Fibroblast of skin of left biceps (primary cell): ENCODE measurements at places on chromosomes 3 and 15.

GRCh38 chr3:37973246-37974054, 17.1 kb upstream of the VILL start:
- no peak for DNase-seq

- no peak for DNase-seq
These were observed 78.2 kb upstream of the BOC start for GRCh38 chr3:113133140-113133539.

DNA sequence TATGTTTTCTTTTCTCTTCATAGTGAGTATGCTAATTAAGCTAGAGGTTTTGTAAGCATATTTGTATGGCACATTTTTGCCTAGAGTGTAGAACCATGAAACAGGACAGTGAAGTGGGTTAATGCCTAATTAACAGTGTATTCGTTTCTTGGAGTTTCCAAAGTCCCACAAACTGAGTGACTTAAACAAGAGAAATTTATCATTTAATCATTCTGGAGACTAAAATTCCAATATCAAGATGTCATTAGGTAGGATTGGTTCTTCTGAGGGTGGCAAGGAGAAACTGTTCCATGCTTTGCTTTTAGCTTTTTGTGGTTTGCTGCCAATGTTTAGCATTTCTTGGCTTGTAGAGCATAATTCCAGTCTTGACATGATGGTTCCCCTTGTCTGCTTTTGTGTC, 734.2 kb downstream of the NAALADL2 start:
- no peak for DNase-seq

- DNase-seq, result no peak
These were observed 490.8 kb downstream of the IGSF11 start for GRCh38 chr3:118543832-118544231.

DNA sequence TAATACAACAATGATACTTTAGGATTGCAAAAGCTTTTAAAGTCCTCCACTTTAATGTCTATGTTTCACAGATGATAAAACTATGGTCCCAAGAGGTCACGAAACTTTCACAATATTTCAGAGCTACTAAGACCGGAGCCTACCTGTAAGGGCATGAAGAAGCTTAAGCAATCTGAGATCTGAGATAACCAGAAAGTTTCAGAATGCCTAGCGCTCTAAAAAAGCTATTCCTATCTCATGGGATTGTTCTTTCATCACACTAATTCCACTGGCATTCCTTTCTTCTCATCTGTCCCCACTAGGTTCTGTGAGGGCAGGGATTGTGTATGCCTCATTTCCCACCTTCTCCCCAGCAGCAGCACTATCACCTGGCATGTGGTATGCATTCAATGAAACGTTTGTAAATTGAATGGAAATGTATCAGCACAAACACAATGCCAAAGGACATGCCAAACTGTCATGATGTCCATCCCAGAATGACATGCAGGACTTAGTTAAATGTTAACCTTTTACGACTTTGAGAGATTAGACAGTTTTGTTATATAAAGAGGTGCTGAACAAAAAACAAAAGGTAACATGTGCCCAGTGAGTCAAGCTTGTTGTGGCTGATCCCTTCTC, 104.7 kb upstream of the NR2F2 start:
- DNase-seq, result no peak

DNA sequence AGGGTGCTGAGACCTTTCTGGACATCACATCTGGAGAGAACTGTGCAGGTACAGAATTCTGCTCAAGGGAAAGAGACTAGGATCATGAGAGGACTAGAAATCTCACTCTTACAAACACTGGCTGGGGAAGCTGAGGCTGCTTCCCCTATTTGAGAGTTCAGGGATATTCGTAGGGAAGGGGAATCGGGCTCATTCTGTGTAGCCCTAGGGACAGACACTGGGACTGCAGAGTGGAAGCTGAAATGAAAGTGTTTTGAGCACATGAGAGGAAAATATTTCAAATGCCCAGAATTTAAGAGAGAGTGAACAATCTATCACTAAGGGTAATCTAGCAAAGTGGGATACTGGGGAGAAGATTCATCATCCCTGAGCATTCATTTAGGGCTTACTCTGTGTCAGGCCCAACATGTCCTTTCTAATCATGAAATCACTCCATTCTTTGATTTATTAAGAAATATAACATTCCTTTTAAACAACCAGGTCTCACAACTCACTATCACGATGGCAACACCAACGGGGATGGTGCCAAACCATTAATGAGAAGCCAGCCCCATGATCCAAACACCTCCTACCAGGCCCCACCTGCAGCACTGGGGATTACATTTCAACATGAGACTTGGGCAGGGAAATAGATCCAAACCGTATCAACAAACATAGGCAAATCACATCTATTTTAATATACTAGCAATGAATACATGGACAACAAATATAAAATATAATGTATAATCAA, 63.0 kb downstream of the CPN2 start:
- no peak for DNase-seq

GRCh38 chr15:52481915-52482314, 46.8 kb downstream of the MYO5A start:
- DNase-seq, result peak; percentile 63

GRCh38 chr3:101252307-101252706, 68.1 kb downstream of the IMPG2 start:
- no peak for DNase-seq

DNA sequence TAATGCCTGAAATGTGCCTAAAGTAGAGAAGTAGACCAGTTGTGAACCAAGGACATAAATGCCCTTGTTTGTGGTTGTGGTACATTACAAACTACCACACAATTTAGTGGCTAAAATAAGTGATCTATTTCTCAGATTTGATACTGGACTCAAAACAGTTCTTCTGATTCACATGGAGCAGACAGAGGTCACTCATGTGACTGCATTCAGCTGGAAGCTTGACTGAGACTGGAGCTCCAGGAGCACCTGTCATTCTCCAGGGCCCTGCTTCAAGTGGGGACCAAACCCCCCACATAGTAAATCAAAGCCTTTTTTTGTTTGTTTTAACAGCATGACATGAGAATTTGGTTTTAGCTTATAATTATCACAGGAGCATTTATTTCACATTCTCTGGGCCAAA, 301.2 kb downstream of the OXSM start:
- no peak for DNase-seq

DNA sequence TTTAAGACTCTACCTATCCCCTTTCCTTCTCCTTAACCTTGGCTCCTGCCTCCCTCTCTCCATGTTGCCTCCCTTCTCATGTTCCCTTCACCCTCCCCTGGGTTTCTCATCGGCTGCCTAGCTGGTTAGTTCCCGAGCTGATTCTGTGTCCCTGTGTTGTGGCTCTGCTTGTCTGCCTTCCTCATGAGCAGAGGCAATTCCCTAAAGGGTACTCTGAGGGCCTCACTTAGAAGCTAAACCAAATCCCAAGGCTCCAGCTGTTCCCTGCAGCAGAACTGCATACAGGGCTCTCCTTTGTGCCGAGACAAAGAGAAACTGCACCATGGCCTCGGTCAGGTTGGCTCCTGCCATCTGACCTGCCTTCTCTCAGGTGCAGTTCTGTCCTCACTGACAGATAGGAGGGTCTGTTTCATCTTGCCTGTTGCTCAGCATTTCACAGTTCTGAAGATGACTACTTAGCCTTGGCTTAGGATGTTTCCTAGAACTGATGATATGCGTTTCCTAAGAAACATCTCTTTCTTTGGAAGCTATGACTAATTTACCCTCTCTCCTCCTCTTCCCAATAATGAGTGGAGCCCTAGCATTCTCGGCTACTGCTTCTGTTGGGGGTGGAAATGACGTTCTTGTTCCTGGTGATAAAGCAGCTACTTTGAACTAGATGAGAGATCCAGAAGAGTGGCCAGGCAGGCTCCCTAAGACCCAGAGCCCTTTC, 27.1 kb downstream of the DUOX1 start:
- peak; percentile 22 for DNase-seq

DNA sequence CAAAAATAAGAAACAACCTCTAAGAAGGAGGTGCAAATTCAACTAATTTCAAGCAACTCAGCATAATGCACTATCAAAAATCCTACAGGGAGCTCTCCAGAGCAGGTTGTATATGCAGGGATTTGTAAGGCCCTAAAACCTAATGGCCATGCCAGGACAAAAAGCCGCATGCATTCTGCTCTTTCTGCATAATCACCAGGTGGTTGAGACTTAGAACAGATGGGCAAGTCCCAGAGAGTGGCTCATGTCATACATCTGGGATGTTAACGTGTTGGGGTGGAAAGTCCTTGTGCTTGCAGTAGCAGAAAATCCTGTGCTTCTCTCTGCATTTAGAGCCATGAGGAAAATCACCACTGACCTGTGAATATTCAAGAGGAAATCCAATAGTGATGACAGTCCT, 1002.9 kb downstream of the AGBL1 start:
- DNase-seq, result no peak

DNA sequence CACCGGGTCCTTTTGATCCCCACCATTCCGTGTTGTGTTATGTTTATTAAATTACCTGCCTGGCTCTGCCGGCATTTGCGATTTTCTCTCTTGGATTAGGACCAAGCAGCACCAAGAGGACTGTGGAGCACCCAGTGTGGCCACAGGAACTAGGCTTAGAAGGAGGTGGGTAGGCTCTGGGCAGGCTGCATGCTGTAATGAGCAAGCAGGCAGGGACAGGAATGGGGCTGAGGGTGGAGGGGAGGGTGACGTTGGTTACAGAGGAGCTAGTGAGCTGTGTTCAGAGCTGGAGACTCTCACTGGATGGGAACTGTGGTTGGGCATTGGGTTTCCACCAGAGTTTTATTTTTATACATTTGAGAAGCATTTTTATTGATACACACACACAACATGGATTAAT, 7.9 kb upstream of the SCN5A start:
- DNase-seq, result no peak

- DNase-seq, result no peak
These were observed 45.7 kb upstream of the NLGN1 start for GRCh38 chr3:173351886-173352285.

GRCh38 chr3:46422617-46423016, 15.6 kb downstream of the CCRL2 start:
- no peak for DNase-seq

DNA sequence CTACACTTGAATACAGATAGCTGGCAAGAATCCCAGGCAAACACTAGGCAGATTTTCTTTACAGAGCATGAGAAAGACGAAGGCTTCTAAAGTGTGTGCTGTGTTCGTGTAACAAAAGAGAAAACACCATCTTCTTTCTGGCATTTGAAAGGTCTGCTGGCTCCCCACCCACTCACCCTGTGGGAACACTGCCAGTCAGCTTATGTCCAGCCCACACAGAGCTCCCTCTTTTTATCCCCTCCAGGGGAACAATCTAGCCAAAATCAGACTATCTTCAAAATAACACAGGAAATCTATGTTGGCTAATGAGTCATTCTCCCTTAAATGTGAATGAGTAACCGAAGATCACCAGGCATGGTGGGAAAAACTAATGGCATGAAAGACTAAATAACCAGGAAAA, 45.6 kb upstream of the PAQR5 start:
- peak; percentile 56 for DNase-seq

DNA sequence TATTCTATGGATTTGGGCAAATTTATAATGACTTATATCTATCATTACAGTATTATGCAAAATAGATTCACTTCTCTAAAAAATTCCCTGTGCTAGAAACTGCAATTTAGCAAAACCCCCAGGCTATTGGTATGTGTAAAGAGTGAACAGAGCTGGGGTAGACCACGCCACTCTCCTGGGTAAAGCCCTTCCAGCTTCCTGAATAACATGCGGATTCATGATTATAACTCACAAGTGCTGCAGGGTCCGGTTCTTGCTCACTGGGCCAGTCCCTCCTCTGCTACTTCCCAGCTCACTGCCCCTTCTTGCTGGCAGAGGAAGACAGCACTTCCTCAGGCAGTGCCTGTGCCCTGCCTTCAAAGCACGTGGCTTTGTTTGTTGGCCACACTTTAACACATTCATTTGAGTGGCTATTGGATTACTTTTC, 4.1 kb downstream of the CD80 start:
- no peak for DNase-seq

DNA sequence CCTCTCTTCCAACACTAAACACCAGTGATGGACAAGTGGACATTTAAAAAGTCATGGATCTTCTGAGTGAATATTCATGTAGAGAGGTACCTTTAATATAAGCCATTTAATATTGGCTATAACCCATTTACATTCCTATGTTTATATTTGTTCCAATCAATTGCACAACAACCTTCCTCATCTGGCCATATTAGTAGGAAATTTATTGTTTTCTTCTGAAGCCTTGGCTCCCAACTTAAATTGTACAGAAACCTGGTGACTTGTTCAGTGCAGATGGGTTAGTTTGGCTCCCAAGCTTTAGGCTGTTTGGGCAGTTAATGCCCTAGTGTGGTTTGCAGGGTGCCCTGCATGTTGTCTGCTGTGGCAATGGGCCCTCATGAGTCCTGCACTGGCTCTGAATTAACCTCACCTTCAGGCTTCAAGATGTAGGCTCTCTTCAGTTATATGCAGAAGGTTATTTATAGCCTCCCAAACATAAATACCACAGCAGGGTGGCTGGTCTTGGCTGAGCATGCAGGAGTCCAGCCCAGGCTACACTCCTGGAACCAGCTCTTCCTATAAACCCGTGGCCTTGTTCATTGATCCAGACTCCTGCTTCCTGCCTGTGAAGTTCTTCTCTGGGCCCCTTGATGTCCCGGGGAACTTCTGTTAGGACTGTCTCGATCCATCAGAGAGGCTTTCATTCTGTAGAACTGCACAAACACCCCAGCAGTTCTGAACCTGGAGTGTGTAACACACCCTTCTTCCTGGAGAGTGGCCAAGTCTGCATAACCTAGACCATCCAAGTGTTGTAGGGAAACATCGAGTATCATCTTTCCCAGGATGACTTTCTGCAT, 57.0 kb downstream of the DUT start:
- DNase-seq, result no peak

GRCh38 chr3:195116407-195117185, 154.4 kb downstream of the XXYLT1 start:
- DNase-seq, result no peak

- DNase-seq, result no peak
These were observed 73.7 kb upstream of the TLE3 start for GRCh38 chr15:70171256-70171886.

DNA sequence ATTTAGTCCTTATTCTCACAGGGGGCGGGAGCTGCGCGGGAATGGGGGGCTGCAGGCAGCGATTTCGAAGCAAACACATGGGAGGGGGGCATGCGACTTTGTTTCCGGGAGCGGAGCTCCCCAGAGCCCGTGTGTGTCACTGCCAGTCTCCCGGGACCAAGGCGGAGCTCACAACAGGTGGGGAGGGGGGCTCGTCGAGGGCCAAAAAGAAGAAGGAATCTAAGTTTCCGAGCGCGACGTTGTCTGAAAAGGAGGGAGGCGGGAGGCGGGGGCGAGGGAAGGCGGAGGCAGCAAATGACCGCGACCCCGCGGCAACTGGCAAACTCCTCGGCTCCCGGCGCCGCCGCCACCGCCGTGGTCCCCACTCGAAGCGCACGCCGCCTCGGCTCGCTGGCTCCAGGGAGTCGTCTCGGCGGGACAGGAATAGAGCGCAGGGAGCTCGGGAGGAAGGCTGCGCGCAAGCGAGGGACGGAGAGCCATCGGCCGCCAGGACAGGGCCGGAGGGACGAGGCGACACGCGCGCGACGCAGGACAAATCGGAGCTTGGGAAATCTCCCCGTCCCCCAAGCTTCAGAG, 1.4 kb downstream of the FOXP1 start:
- DNase-seq, result no peak

GRCh38 chr3:183300996-183301562, 48.0 kb downstream of the B3GNT5 start:
- no peak for DNase-seq

- DNase-seq, result no peak
These were observed 49.4 kb upstream of the SPTSSB start for GRCh38 chr3:161420746-161421145.
